Inflammatory macrophage (primary cell): ENCODE measurements at places on chromosomes 6 and 20.

GRCh38 chr6:159762681-159763293 lies 942 bp downstream of the ACAT2 start:
- DNase-seq: peak; percentile 62

DNA sequence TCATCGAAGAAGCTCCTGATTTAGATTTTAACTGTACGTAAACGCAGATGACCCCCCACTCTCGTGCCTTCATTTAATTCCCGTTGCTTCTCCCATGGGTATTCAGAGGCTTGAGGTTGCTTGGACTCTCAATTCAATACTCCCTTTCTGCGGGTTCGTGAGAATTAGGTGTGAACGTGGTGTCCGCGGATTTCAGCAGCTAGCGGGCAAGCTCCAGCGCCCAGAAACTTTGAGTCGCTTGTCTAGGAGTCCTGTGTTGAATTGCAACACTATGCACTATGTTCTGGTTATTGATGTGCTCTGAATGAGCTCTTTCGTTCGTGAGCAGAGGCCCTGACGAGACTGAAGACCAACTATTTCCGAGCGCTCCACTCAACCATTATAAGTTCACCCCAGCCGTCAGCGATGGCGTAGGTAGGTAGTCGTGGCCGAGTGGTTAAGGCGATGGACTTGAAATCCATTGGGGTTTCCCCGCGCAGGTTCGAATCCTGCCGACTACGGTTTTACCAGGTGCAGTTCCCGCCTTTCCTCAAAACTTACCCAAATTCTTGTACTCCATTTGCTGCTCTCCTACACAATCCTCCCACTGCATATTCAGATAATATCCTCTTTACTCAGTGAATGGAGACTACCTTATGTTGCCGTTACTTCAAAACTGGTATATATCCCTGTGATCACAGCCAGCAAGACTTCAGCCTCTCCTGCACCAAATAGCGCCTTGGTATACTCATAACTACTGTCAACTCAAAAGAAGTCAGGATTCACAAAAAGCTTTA lies 72.6 kb upstream of the ZNF184 start:
- no peak for DNase-seq

DNA sequence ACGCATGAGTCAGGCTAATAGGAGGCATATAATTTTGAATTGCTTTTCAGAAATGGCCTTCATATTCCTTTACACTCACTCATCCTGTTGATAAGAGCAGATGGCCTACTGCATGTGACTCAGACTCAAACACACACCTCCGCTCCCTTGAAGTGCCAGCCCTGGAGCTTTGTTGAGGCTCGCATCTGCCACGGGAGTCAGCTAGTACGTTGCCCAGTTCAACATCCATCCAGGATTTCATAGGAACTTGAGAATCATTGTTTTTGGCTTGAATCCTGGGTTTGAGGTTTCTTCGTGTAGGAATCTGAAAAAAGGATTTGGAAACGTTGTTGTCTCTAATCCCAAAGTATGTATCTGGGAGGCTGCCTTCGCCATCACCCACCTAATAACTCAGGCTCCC lies 87.4 kb upstream of the JAG1 start:
- DNase-seq: no peak

DNA sequence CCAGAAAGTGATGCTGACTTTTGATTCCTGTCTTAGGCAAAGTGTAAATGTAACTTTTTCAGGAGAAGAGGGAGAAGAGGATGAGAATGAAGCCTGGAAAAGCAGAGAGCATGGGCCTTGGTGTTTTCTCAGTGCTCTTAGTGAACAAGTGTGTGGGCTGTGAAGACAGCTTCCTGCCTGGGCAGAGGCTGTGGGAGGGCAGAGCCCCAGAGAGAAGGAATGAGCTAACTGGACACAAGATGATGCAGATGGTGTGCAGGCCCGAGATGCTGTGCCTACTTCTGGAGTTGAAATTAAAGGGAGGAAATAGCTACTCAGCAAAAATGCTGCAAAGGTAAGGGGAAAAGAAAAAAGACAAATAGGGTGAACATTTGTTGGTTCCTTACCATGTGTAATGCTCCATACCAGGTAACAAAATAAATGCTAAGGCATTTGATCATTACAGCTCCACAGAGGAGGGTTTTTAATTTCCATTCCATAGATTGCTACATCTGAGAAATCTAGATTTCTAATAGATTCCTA lies 87.0 kb upstream of the CEP162 start:
- DNase-seq: no peak

DNA sequence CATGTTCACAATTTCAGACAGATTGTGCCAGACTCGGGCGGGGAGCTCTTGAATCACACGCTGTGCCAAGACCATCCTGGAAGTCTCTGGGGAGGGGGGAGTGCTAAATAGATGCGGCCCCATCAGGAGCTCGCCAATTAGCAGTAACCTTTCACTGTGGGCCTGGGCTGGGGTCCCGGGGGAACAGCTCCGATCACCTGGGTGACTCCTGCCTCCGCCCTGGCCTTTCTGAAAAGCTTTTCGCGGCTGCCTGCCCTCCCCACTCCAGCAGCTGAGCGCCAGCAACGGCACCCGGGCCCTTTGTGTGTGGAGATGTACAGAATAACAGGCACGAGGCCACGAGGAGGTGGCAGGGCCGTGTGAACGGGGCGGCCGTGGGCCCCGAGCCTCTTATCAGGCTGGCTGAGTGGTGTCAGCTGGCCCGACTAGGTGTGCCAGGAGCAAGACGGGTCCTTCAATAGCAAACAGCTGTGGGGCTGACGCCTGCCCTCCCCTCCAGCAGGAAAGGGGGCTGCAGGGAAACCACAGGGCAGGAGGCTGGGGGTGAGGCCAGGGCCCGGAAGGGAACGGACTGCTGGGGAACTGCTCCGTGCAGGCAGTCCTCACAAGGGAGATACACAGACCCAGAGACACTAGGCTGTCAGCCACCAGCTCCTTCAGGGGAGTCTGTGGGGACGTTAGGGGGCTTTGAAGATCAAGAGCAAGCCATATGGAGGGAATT lies 56.8 kb downstream of the NOL4L start:
- DNase-seq: no peak

DNA sequence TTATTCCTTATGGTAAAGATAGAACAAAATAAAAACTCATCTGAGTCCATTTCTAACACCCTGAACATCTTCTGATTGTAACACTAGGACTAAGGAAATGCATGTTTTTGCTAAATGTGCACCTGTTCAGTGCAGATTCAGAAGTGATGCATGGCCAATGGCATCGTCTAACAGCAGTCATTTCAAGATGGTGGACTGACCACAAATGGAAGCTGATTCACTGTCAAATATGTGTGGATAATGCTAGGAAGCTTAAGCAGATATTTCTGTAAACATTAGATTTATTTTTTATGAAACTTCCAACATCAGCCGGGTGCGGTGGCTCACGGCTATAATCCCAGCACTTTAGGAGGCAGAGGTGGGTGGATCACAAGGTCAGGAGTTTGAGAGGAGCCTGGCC lies 394.8 kb downstream of the SAMD5 start:
- no peak for DNase-seq

DNA sequence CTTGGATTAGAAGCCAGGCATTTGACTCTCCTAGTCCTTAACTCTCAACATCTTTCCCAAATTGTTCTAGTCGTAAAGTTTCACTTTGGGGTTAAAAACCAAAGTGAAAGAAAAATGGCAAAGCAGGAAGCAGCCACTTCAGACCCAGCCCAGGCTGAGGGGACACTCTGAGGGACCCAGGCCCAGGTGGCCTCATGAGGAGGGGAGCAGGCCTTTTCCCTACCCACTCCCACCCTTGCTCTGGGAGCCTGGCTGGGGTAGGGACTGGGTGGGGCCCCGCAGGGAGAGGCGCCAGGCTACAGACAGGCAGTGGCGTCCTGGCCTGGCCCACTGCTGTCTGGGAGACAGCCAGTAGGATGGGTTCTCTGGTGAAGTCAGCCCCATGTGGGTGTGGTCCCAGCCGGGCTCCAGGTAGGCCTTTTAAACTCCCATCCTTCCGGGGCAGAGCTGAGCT lies 68.7 kb upstream of the MYL9 start:
- no peak for DNase-seq

- no peak for DNase-seq
Observed at GRCh38 chr20:34185766-34186620, 55.2 kb upstream of the ASIP start.

- peak; percentile 95 for DNase-seq
Observed at GRCh38 chr20:2314759-2315439, 19.1 kb downstream of the TGM3 start.

DNA sequence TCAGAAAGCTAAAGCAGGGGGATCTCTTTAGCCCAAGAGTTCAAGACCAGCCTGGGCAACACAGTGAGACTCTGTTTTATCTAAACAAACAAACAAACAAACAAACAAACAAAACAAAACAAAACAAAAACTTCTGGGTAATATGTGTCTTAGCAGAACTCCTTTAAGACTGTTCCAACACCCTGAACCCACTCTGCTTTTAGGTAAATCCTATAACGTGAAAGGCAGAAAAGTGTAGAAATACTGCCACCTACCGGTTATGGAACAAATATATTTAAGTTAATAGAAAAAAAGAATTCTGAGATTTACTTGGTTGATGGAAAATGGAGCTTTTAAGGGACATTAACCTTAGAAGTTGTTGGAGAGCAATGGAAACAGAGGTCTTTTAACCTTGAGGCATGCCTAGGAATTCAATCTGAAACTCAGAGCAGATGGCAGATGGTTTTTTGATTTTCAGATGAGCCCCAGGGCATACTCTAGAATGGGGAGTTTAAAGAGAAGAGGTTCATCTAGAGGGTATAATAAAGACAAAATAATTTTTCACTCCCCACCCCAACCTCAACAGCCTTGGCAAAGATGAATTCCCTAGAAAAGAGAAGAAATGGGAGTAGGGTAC lies 38.5 kb downstream of the SOD2 start:
- peak; percentile 61 for DNase-seq

DNA sequence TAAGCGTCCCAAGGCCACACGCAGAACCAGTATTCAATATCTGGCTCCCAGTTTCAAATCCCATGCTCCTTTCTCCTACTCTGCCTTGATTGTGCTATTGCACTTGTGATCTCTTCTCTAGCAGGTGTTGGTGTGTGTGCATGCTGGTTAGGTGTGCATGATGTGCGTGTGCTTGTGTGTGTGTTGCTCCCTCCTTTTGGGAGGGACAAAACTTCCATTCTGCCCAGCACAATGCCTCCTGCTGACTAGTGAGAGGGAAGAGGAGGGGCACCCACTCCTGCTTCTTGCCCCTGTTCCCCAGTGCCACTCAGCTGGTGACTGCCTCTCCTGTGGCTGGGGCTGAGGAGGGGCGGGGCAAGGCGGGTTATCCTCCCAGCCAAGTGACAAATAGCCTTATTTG lies 19.7 kb downstream of the CD40 start:
- DNase-seq: no peak

- no peak for DNase-seq
Observed at GRCh38 chr6:157728183-157728881, 94.7 kb upstream of the SNX9 start.

GRCh38 chr20:3909952-3910366 lies 20.8 kb downstream of the PANK2 start:
- no peak for DNase-seq

DNA sequence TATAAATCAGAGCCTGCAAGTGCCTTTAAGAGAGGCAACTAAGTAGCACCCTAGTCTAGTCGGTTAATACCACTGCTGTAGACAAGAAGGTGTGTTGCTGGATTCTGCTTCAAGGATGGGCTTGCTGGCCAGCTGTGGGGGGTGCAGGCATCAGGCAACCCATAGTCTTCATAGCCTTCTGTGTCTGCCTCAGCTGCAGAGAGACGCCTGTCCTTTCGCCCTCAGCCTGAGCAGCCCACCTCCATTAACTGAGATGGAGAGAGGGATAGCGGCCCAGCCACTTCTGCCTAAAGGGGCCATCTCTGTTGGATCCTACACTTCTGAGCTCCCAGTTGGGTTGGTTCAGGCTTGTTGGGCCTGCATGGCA lies 123.7 kb upstream of the MLIP start:
- no peak for DNase-seq

DNA sequence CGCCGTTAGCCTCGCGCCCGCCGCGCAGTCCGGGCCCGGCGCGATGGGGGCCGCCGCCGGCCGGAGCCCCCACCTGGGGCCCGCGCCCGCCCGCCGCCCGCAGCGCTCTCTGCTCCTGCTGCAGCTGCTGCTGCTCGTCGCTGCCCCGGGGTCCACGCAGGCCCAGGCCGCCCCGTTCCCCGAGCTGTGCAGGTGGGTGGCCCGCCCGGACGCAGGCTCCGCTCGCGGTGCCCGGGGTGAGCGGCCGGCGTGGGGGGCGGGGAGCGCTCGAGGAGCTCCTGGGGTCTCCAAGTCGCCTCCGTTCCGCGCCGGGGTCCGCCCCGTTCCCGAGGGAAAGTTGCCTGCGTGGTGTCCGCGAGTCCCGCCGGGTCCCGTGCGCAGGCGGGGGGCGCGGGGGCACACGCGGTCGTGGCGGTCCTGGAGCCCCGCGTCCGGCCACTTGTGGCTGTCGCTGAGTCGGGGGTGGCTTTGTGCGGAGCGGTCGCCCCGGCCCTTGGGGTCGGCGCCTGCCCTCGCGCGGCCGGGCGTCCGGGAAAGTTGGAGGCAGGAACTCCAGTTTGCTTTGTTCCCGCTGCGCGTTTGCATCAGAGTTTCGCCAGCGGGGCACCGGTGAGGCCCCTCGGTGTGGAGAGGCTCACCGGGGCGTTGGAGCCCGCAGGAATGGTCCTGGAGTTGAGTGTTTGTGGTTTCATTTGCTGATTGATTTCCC lies 476 bp downstream of the IGF2R start:
- no peak for DNase-seq

- no peak for DNase-seq
Observed at GRCh38 chr6:134821397-134821796, 128.5 kb downstream of the ALDH8A1 start.

DNA sequence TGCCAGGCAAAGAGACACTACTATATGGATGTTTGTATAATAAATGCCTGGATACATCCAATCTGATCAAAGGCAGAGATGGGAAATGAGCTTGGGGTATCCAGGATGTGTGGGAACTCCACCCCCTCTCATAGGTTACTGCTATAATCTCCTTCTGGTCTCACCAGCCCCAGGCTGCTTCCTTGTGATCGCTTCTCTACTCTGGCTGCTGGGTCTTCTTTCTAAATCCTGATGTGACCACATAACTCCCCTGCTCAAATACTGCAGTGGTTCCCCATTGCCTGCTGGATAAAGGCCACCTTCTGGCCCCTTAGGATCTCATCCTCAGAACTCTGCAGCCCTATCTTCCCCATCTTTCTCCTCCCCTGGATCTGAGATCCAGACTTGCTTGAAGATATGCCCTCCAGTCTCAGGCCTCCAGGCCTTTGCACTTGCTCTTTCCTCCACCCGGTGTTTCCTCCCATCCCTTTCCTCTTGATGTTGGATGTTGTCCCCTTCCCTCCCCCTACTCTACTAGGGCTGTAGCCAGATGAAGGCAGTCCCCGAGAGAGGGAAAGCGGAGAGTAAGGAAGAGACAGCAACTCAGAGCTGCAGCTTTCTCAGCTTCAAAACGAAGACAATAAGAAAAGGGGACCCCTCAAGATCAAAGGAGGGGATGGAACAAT lies 828 bp upstream of the XKR7 start:
- DNase-seq: no peak

DNA sequence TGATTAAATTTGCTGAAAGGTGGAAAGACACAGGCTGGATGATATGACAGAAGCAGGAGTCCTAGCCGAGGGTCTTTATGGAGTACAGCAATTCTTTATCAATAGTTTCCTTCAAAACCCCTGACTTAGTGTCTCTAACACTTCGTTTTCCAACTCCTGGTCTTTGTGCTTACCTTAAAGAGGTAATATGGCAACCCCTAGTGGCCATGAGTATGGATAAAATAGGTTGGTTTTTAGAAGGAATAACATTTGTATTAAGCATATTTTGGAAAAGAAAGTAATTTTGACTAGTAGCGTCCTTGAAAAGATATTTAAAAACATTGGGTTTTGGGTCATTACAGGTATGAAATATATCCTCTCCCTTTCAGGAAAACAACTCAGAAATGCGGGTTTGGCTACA lies 51.9 kb downstream of the VGLL2 start:
- DNase-seq: no peak
